ENCODE measurements at places on chromosomes 6 and 20.

DNA sequence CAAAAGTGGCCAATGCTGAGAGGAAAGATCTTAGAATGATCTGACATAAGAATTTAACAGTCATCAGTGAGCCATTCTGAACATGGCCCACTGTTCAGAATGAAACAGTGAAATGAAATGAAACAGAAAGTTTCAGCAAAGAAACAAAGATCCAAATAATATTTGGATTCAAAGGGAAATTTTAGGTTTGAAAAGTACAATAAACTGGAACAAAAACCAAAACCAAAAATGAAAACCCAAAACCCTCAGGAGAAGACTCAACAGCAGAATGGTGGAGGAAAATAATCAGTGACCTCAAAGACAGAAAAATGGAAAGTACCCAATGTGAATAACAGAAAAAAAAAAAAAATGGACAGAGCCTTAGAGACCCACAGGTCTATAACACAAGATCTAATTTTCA, 66.1 kb upstream of the EMILIN3 start:
- no peak for DNase-seq

GRCh38 chr20:48459722-48460395, 367.9 kb downstream of the PREX1 start:
- no peak for DNase-seq

GRCh38 chr6:89575562-89575960, 63.0 kb downstream of the LYRM2 start:
- DNase-seq, result no peak

GRCh38 chr20:58688840-58689239, 3.8 kb upstream of the NPEPL1 start:
- no peak for DNase-seq

DNA sequence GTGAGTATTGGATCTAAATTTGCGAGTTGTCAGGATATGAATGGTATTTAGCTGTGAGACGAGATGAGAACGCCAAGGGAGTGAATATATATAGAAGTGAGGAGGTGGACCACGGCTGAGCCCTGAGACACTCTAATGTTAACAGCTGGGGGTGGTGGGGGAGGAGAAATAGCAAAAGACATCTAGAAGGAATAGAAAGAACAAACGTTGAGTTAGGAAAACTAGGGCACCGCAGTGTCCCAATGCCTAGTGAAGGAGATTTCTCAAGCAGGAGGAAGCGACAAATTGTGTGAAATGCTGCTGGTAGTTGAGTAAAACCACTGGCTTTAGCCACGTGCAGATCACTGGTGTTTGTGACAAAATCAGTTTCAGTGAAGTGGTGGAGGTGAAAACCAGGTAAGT, 56.9 kb downstream of the CD164 start:
- no peak for DNase-seq

- no peak for DNase-seq
Observed at GRCh38 chr6:168783720-168784119, 342.7 kb downstream of the SMOC2 start.

GRCh38 chr6:134425513-134425912, 107.6 kb upstream of the SGK1 start:
- DNase-seq, result no peak

- no peak for DNase-seq
Observed at GRCh38 chr20:6590891-6591637, 176.4 kb upstream of the BMP2 start.

DNA sequence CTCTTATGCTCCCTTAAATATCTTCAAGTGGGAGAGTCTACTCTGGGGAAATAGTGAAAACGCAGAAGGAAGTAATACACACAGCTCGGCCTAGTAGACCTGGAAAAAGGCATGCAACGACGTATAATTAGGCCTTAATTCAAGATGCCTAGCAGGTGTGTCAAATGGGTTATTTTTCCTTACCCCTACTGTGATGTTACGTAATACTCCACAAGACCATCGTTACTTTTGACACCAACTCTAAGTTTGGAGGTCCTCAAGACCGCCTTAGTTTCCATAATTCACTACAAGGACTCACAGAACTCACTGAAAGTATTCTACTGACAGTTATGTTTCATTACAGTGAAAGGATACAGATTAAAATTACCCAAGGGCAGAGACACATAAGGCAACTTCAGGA, 1024.3 kb upstream of the MAP3K7 start:
- no peak for DNase-seq

- DNase-seq, result no peak
Observed at GRCh38 chr6:41135062-41135832, 18.9 kb downstream of the TREML1 start.

GRCh38 chr20:35912881-35913280, 41.4 kb downstream of the SCAND1 start:
- DNase-seq, result no peak

DNA sequence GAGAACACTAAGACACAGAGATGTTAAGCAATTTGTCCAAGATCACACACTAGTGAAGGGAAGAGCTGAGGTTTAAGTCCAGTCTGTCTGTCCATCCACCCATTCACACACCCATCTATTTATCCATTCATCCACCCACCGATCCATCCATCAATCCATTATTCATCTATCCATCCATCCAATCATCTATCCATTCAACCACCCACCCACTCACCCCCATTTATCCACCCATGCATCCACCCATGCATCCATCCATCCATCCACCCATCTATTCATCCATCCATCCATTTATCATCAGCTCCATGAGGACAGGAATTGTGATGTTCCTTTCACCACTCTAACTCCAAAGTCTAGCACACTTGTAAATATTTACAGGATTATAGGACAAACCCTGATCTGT, 242.3 kb upstream of the PMEPA1 start:
- DNase-seq, result no peak

DNA sequence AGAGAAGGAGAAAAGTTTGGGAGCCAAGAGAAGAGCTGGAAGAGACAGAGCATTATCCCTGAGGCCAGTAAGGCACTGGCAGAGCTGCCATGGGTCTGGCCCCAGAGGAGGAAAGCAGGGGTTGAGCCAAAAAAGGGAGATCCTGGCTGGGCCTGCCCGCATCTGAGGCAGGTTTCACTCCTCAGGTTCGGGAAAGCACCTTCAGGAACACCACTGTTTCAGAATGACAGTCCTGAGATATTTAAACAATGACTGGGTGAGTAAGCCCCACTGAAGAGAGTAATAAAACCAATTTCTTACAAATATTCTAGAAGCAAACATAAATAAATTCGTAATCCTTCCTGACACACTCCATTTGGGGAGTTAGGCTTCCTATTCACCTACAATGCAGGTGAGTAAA, 152.2 kb downstream of the BACH2 start:
- no peak for DNase-seq

GRCh38 chr6:2038092-2038491, 207.3 kb downstream of the GMDS start:
- DNase-seq, result peak; percentile 81

GRCh38 chr20:12270863-12271262, 353.2 kb downstream of the BTBD3 start:
- DNase-seq, result no peak

GRCh38 chr6:84772428-84773132, 8.2 kb upstream of the TBX18 start:
- no peak for DNase-seq

DNA sequence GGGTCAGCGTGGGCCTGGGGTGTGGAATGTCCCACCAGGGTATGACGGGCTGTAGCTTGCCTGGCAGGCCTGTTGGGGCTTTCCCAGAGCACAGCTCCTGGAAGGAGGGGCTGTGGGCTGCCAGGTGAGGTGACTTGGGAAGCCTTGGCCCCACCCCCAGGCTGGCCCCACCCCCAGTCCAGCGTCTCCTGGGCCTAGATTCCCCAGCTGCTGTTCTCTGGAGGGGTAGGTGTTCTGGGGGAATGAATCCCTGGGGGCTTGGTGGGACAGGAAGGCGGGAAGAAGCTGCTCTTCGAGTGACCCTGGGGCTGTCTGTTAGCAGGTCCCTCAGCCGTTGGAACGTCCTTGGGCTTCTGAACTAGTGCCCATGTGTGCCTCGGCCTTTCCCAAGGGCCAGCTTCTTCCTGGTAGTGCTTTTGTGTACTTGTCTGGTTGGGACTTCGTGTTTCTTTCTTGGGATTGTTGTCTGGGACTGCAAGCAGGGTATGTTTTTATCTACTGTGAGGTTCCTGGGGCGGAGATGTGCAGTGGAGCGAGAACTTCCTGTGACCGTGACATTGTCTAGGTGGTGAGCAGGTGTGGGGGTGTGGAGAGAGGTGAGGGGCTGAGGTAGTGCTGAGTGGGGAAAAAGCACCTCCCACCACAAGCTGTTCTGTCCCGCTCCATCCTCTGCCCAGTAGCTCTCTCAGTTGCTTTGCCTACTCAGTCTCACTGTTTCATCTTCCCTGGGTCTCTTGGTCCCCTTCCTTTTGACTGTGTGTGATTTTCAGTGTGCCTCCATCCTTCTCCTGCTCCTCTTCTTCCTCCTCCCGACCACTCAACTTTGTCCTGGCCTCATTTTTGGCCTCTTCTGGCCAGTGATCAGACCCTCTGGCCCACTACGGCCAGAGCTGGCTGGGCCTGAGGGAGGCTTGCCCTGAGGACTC, 1.3 kb upstream of the DDR1 start:
- DNase-seq, result peak; percentile 31

- no peak for DNase-seq
Observed at GRCh38 chr6:56055081-56055704, 179.8 kb upstream of the BMP5 start.

- DNase-seq, result no peak
Observed at GRCh38 chr6:126907996-126908395, 210.5 kb upstream of the RSPO3 start.

DNA sequence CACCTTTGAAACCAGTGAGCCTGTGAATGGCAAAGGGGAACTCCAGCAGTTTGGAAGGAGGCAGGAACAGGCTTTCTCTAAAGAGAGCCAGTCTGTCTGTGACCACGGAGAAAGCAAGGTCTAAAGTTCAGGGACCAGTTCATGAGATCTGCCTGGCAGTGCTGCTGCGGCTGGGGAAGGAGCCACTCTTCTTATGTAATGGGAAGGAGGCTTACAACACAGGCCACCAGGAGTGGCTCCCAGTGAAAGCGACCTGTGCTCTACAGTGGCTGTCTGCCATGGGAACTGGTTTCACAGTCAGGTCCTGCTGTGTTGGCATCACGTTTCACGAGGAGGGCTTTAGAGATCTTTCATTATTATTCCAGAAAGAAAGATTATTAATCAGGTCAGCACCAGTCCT, 291.9 kb upstream of the PRDM1 start:
- DNase-seq, result no peak

DNA sequence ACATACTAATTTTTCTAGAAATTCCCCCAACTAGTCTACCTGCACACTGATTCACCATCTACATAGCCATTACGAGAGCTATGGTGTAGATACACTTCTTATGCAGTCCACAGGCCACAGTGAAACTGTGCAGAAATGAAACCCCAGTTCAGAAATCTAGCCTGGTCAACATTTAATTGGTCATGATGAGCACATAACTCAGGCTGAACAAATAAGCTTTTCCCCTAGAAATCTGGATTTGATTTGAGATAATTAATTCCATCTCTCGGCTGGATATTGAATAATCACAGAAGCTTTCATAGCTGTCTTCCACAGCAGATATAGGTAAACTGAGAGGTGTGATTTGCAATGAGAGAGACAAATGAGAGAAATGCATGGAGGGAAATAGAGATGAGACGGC, 22.6 kb upstream of the TINAG start:
- no peak for DNase-seq

Measured in SK-N-DZ (cell line).